ENCODE measurements at places on chromosomes 11 and 22.

GRCh38 chr11:32884770-32885384 lies 7.7 kb upstream of the QSER1 start:
- no peak overlapping the region for H3K27ac ChIP-seq
- no peaks in the 10 kb centered on the region for H3K4me1 ChIP-seq
- no peak for DNase-seq
- H3K36me3 ChIP-seq: no peaks in the 10 kb centered on the region
- no peaks in the 10 kb centered on the region for H3K27me3 ChIP-seq
- H3K4me3 ChIP-seq: no peak overlapping the region

DNA sequence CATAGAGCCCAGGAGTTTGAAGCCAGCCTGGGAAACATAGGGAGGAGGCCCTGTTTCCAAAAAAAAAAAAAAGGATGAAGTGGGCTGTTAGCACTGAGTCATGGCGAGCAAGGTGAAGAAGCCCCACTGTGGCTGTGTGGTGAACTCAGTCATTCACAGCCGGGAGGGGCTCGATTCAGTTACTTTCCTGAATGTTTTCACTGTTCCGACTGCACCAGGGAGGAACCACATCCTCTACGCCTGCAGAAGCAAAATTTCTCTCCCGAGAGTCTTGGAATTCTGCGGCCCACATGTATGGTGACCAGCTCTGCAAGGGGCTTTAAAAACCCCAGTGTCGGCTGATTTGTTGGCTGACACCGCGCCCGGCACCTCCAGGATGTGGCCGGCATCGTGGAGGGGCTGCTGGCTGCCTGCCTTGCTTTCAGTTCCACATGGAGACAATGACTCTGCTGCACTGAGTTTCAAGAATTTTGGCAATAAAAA lies 27.8 kb upstream of the GRAMD4 start:
- peak overlapping the region; percentile 5 for H3K4me3 ChIP-seq
- no peak for DNase-seq
- H3K27me3 ChIP-seq: no peaks in the 10 kb centered on the region
- H3K36me3 ChIP-seq: no peaks in the 10 kb centered on the region

DNA sequence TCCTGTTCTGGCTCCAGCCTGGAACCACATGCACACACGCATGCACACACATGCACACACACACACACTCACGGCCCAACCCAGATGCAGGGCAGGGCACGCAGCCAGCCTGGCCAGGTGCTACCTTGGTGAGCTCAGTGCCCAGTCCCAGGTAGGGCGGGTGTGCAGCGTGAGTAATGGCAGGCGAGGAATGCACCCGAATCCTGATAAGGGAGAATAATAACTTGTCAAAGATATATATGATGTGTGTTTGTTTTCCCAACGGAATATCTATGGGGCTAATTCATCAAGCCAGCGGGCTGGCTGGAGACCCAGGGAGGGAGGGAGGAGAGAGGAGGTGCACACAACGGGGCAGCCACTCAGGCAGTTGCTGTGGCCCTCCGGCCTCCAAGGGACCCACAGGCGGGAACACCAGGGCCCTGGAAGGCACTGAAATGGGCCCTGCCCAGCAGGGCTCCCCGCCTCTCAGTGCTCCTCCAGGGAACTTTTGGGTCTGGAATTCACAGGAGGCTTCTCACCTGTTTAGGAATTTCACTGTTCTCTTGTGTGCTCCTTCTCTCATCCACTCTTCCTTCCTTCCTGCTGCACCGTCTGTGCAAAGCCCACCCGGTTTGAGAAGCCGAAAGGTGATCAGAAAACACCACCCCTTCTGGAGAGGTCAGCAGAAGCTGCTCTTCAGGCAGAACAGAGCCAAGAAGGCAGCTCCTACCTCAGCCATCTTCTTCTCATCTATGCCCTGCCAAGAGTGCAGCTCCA lies 79.0 kb downstream of the BUD13 start:
- H3K36me3 ChIP-seq: no peaks in the 10 kb centered on the region
- peaks cover 9% of the 10 kb centered on the region for H3K27me3 ChIP-seq
- no peak overlapping the region for H3K4me3 ChIP-seq
- H3K4me1 ChIP-seq: no peaks in the 10 kb centered on the region
- no peak for DNase-seq

DNA sequence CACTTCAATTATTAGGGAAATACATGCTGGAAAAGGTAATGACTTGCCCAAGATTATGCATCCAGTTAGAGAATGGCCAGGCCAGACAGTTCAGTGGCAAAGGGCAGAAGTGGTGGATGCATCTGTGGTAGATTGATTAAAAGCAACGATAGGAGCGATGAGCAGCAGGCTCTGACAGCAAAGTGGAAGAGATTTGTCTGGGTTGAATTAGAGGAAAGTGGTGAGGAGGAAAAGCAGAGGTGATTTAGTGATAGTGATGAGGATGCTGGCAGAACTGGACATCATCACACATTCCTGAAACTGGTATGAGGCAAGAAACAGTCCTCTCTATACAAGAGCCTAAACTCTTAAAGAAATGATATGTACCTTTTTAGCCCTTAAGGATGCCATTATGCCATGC lies 12.5 kb downstream of the HSD17B12 start:
- peaks cover under 1% of the 10 kb centered on the region for H3K4me1 ChIP-seq
- H3K4me3 ChIP-seq: no peak overlapping the region
- no peak overlapping the region for H3K27ac ChIP-seq
- no peaks in the 10 kb centered on the region for H3K36me3 ChIP-seq

DNA sequence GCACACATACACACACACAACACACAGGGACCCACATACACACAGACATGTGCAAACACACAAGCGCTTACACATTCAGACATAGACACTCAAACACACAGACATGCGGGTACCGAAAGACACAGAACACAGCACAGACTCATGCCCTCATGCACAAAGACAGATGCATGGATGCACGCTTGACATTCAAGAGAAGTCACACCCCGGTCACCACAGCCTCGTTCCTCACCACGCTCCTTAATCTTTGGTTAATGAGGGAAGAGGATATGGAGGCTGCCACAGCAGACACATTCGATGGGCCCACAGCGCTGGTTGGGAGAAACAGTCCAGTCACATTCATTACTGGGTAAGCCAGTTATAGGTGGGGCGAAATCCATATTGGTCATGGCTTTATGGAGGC lies 51.9 kb upstream of the EIF3D start:
- H3K4me3 ChIP-seq: no peak overlapping the region
- H3K27ac ChIP-seq: no peak overlapping the region
- no peaks in the 10 kb centered on the region for H3K27me3 ChIP-seq
- no peak for DNase-seq
- no peaks in the 10 kb centered on the region for H3K4me1 ChIP-seq

DNA sequence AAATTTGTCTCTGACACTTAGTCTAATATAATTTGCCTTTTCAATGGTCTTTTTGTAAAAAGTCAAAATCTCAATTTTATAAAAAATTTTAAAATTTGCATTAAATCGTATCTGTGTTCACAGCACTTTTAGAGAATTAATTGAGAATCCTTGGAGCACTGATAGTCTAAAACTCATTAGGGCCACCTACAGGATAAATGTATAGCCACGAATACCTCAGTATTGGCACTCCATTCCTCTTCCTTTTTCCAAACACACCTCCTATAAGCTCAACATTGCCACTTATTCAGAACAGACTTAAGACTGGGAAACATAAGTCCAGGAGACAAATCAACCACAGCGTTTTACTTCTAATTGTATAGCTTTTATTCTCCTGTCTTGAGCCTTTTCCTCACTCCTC lies 776.0 kb upstream of the ARHGAP42 start:
- no peak for DNase-seq
- no peak overlapping the region for H3K27ac ChIP-seq
- H3K4me1 ChIP-seq: no peaks in the 10 kb centered on the region
- no peak overlapping the region for H3K4me3 ChIP-seq

DNA sequence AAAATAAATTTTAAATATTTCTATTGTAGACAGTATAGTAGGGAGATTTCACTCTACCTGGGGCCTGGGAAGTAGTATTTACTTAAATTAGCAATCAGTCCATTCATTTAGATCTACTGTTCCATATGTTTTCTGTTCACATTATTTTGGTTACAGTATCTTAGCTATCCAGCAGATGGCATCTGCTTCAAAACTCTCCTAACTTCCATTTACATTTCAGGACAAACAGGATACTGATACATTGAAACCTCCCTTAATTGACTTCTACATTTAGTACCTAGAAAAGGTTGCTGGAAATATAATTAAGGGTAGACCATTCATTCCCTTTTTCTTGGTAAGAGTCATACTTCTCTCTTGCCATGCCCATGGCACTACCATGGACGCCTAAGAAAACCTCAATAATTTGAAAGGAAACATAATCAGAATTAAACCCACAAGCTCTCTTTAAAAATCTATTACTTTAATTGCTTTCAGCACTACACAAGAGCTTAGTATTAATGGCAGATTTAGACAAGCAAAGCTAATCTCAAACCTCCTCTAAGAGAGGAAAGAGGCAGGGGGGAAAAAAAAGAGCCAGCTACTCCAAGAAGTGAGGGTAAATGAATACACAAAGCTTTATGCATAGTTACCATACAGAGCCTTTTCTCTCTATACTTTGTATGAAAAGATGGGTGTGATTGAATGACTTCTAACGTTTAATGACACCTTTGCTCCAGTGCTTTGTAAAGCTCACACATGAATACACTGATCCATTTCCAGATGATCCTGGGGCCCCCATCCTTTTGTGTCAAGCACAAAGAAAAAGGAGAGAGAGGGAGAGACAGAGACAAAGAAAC lies 131.2 kb upstream of the MTMR2 start:
- DNase-seq: no peak
- H3K36me3 ChIP-seq: no peaks in the 10 kb centered on the region
- H3K4me3 ChIP-seq: no peak overlapping the region
- peak overlapping the region; percentile 37 for H3K27ac ChIP-seq

GRCh38 chr11:57792870-57793269 lies 31.3 kb downstream of the CTNND1 start:
- DNase-seq: no peak
- H3K27me3 ChIP-seq: no peaks in the 10 kb centered on the region
- peaks cover 78% of the 10 kb centered on the region for H3K4me1 ChIP-seq
- H3K36me3 ChIP-seq: peaks cover 5% of the 10 kb centered on the region

GRCh38 chr11:64674774-64675173 lies 48.2 kb downstream of the NRXN2 start:
- no peak overlapping the region for H3K27ac ChIP-seq
- peaks cover 40% of the 10 kb centered on the region for H3K27me3 ChIP-seq
- peaks cover 11% of the 10 kb centered on the region for H3K4me1 ChIP-seq
- no peak overlapping the region for H3K4me3 ChIP-seq
- DNase-seq: no peak
- no peaks in the 10 kb centered on the region for H3K36me3 ChIP-seq

DNA sequence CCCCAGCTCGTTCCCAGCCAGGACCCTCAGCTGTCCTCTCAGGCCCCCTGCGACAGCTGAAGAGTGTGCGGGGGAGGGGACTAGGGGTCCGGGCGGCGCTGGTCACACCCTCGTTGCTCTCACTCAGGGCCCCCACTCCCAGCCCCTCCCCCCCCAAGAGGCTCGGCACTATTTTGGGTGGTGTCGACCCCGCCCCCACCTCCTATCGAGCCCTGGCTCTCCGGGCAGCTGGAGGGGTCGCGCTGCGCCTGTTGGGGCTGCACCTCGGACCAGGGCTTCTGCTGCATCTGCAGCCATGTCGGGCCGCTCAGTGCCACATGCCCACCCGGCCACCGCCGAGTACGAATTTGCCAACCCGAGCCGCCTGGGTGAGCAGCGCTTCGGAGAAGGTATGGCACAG lies at the start of gene HSPB2:
Gene HSPB2, plus strand, starts transcription at position 200 of the 400 bp plus-strand sequence. Its CDS starts 96 bp downstream, at position 296.
- no peaks in the 10 kb centered on the region for H3K27me3 ChIP-seq
- no peak for DNase-seq
- H3K4me3 ChIP-seq: peak within 1 kb of the TSS; percentile 65
- H3K4me1 ChIP-seq: peaks cover 25% of the 10 kb centered on the region
- peak within 1 kb of the TSS; percentile 97 for H3K27ac ChIP-seq

DNA sequence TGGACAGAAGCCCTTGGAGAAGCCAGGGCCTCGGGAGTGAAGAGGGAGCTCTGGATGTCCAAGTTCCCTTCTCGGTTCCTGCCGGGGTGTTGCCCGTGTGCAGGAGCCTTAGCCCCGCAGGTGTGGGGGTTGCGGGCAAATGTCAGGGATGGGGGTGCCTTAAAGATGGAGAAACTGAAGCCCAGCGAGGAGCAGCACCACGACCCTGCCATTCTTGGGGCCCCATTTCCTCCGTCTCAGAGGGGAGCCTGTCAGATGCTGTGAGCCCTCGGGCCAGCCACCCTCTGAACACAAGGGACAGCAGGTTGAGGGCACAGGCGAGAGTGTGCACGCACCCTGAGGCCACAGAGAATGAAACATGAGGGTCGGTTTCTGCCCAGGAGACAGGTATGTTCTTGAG lies 6.3 kb downstream of the OSBPL5 start:
- no peaks in the 10 kb centered on the region for H3K36me3 ChIP-seq
- H3K27ac ChIP-seq: peak overlapping the region; percentile 88
- DNase-seq: no peak
- H3K4me3 ChIP-seq: no peak overlapping the region

GRCh38 chr22:49396817-49397216 lies 430.9 kb downstream of the BRD1 start:
- H3K27ac ChIP-seq: no peak overlapping the region
- H3K27me3 ChIP-seq: no peaks in the 10 kb centered on the region
- H3K36me3 ChIP-seq: no peaks in the 10 kb centered on the region

GRCh38 chr11:94032725-94033124 lies 11.6 kb downstream of the HEPHL1 start:
- no peak for DNase-seq
- no peaks in the 10 kb centered on the region for H3K27me3 ChIP-seq
- H3K27ac ChIP-seq: no peak overlapping the region
- H3K4me1 ChIP-seq: no peaks in the 10 kb centered on the region
- H3K4me3 ChIP-seq: no peak overlapping the region
- H3K36me3 ChIP-seq: no peaks in the 10 kb centered on the region

DNA sequence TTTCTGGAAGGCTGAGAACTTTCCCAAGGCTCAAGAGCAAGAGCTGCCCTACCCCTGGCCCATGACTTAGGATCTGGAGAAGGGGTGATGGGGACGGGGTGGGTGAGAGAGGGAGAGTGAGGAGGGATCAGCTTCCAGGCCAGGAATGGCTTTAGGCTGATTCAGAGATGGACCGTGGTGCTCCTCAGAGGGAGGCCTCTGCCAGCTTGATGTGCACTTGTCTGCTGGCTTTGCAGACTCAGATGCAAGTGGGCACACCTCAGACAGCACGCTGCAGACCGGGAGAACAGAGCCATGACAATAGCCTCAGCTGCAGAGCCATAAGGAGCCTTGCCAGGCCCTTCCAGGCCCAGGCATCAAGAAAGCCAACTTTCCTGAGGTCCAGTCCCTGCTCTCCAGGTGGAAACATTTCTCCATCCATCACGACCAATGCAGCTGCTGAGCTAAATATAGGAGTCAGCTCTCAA lies 41.3 kb downstream of the ALX4 start:
- no peak overlapping the region for H3K4me3 ChIP-seq
- H3K36me3 ChIP-seq: no peaks in the 10 kb centered on the region
- peaks cover 6% of the 10 kb centered on the region for H3K4me1 ChIP-seq
